ENCODE measurements at places on chromosomes 13 and 19. TPM values are rescaled to one million over a fixed set of nuclear protein-coding genes. Genes with fewer than 3 reads are reported as not detected.
A peak's percentile ranks its signal among the peaks of the same experiment; 100 is the strongest.

The IGFL2 gene
- total RNA-seq = not detected

- DNase-seq = peak; percentile 81
- H3K4me1 ChIP-seq = peaks cover 43% of the 10 kb centered on the region
- no peaks in the 10 kb centered on the region for H3K27me3 ChIP-seq
- peak overlapping the region; percentile 95 for H3K27ac ChIP-seq
- H3K36me3 ChIP-seq = no peaks in the 10 kb centered on the region
- no peak overlapping the region for H3K4me3 ChIP-seq
Observed at GRCh38 chr19:41225238-41226052, 6.4 kb downstream of the AXL start.

DNA sequence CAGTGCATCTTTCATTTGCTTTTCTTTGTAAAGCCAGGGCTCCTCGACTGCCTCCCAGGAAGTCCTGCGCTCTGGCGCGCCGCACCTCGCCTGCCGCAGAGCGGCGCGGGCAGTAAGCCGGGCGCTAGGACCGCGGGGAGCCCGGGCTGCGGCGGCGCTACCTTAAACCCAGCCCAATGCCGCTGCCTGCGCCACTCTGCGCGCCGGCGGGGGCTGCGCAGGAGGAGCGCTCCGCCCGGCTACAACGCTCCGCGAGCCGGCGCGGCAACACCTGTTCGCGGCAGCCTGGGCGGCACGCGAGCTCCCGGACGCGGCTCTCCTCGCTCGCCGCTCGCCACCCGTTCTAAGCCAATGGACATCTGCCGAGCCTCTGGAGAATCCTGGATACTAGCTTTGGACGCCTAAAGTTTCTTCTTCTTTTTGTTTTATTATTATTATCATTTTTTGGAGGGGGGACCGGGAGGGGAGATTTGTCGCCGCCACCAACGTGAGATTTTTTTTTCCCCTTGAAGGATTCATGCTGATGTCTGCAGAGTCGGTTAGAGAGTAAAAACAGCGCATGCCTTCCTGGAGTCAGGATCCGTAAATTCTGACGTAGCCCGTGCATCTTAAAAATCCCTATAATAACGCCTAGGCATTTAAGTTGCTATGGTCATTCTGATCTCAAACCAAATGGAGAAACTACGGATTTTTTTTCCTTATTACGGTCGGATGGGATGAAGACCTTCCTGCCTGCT, at the start of gene FGF9:
TSS of gene FGF9 (plus strand) at position 191 of the 737 bp plus-strand sequence. CDS start 840 bp downstream, outside the sequence.
- peak within 1 kb of the TSS; percentile 31 for H3K4me3 ChIP-seq
- H3K4me1 ChIP-seq = peaks cover 40% of the 10 kb centered on the region
- H3K36me3 ChIP-seq = no peaks in the 10 kb centered on the region
- peak; percentile 75 for DNase-seq

DNA sequence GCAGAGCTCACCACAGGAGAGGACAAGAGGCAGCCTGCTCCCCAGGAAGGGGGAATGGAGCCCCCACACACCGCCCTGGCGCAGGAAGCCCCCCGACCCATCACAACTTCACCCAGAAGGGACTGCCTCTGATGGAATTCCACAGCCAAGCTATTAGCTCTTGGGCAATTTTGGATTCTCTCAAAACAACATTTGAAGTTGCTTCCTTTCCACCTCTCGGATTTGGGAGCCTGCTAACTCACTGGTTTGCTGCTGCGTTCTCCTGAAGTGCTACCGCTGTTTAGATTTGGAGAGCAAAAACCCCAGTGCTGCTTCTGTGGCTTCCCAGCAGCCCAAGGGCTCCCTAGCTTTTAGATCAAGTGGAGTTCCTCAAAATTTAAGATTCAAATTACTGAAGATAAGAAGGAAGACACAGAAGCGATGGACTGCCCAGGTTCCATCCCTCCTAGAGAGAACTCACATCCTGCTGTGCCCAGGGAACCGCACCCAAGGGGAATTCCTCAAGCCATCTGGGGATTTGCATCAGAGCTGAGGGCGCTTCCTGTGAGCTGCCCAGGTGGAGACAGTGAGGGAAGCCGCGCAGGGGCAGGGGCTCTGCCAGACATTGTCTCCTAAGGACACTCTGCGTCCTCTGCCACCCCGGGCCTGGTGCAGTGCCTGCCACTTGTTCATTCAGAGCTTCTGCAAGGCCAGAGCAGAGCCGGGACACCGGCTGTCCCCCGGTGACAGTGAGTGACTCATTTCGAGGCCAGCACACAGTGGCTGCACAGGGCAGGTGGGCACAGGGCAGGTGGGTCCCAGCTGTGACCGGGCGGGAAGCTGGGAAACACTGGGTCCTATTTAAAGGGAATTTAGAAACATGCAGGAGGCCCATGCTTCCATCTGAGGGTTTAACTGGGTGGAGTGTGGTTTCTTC, 45.5 kb downstream of the COL4A1 start:
- no peak overlapping the region for H3K27ac ChIP-seq
- no peak overlapping the region for H3K4me3 ChIP-seq

GRCh38 chr13:98987275-98987674, 9.4 kb upstream of the DOCK9 start:
- H3K27me3 ChIP-seq = no peaks in the 10 kb centered on the region
- no peak overlapping the region for H3K4me3 ChIP-seq
- no peaks in the 10 kb centered on the region for H3K4me1 ChIP-seq
- H3K36me3 ChIP-seq = no peaks in the 10 kb centered on the region
- H3K27ac ChIP-seq = no peak overlapping the region
- no peak for DNase-seq

The FSD1 gene
- total RNA-seq = 2.4 TPM

The YJU2 gene
- total RNA-seq = 32.5 TPM

- no peaks in the 10 kb centered on the region for H3K27me3 ChIP-seq
- no peak for DNase-seq
- H3K36me3 ChIP-seq = no peaks in the 10 kb centered on the region
- no peak overlapping the region for H3K4me3 ChIP-seq
- H3K27ac ChIP-seq = no peak overlapping the region
Observed at GRCh38 chr13:102838982-102839381, 6.8 kb upstream of the ERCC5 start.

The ZNF540 gene
- 2.9 TPM for total RNA-seq

DNA sequence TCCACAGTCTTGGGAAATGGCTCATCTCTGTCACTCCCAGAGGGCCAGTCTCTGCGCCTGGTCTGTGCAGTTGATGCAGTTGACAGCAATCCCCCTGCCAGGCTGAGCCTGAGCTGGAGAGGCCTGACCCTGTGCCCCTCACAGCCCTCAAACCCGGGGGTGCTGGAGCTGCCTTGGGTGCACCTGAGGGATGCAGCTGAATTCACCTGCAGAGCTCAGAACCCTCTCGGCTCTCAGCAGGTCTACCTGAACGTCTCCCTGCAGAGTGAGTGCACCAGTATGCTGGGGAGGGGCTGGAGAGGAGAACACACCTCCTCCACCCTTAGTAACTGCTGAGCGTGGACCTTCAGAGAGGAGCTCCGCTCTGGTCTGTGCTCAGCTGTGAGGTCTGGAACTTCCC, 2.3 kb downstream of the SIGLEC9 start:
- H3K4me3 ChIP-seq = no peak overlapping the region
- H3K4me1 ChIP-seq = no peaks in the 10 kb centered on the region
- no peaks in the 10 kb centered on the region for H3K27me3 ChIP-seq
- H3K27ac ChIP-seq = no peak overlapping the region

DNA sequence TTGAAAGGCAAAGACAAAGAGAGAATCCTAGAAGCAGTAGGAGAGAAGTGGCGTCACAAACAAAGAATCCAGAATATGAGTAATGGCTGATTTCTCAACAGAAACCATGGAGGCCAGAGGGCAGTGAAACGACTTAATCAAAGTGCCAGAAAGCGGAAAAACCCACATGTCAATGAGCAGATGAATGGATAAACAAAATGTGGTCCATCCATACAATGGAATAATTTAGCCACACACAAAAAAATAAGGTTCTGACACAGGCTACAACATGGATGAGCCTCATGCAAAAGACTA, 52.2 kb upstream of the RANBP3 start:
- no peaks in the 10 kb centered on the region for H3K4me1 ChIP-seq
- H3K27ac ChIP-seq = no peak overlapping the region
- no peaks in the 10 kb centered on the region for H3K27me3 ChIP-seq
- no peaks in the 10 kb centered on the region for H3K36me3 ChIP-seq
- no peak for DNase-seq
- no peak overlapping the region for H3K4me3 ChIP-seq

The NTN5 gene
- total RNA-seq = 0.36 TPM

The PMIS2 gene
- not detected for total RNA-seq

The PPP5C gene
- 67.8 TPM for total RNA-seq

- no peak overlapping the region for H3K4me3 ChIP-seq
- H3K27me3 ChIP-seq = no peaks in the 10 kb centered on the region
- no peak for DNase-seq
- no peaks in the 10 kb centered on the region for H3K4me1 ChIP-seq
- no peaks in the 10 kb centered on the region for H3K36me3 ChIP-seq
- H3K27ac ChIP-seq = no peak overlapping the region
Observed at GRCh38 chr13:57568865-57569264, 62.7 kb upstream of the PCDH17 start.

- H3K4me3 ChIP-seq = no peak overlapping the region
- peak overlapping the region; percentile 50 for H3K27ac ChIP-seq
- DNase-seq = no peak
- peaks cover 16% of the 10 kb centered on the region for H3K4me1 ChIP-seq
- H3K27me3 ChIP-seq = no peaks in the 10 kb centered on the region
Observed at GRCh38 chr19:7268705-7269098, 25.5 kb downstream of the INSR start.

The MCF2L gene
- 20.4 TPM for total RNA-seq

- H3K27me3 ChIP-seq = no peaks in the 10 kb centered on the region
- H3K36me3 ChIP-seq = no peaks in the 10 kb centered on the region
- DNase-seq = peak; percentile 54
Observed at GRCh38 chr19:9406798-9407352, 28.5 kb downstream of the ZNF266 start.

- H3K27ac ChIP-seq = no peak overlapping the region
- no peak overlapping the region for H3K4me3 ChIP-seq
- H3K36me3 ChIP-seq = no peaks in the 10 kb centered on the region
- no peaks in the 10 kb centered on the region for H3K27me3 ChIP-seq
Observed at GRCh38 chr19:32471095-32471494, 65.5 kb downstream of the DPY19L3 start.

DNA sequence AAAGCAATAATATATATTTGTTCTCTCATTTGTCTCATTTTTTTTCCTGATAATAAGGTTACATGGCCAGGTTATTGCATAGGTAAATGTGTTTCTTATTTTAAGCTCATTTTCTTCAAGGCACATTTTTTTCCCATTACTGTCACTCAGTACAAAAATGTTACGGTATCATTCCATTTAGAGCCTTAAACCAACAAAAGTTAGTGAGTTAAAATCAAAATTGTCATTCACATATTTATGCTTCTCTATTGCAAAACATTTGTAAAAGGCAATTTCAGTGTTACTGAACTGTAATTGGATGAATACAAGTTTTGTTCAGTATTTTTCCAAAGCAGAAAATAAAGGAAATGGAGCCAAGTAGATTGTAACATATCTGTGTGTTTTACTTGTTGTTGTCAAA, 117.6 kb upstream of the MAB21L1 start:
- no peaks in the 10 kb centered on the region for H3K36me3 ChIP-seq
- no peak overlapping the region for H3K4me3 ChIP-seq

DNA sequence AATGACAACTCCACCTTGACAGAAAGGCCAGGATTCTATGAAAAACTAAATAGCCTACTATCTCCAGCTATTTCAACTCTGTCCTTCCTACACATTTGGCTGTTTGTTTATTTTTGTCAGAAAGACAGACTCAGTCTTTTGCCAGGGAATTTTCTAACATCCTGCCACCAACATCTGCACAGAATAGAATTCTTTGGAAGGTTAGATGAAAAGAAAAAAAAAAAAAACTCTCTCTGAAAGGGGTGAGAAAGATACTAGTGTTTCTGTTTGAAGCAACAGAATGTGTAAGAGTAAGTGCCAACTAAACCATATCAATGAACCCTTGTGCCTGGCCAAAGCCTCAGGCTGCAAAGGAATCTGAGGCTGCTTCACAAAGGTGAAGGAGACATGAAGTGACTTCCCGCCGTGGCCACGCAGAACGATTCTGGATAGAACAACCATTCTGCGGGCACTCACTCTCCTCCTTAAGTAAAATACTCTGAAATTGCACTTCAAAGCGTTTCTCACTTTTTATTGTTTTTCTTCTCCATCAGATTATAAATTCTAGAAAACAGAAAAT, 498.2 kb downstream of the IRS2 start:
- no peaks in the 10 kb centered on the region for H3K27me3 ChIP-seq
- no peak overlapping the region for H3K27ac ChIP-seq
- H3K4me3 ChIP-seq = no peak overlapping the region
- H3K4me1 ChIP-seq = no peaks in the 10 kb centered on the region
- no peaks in the 10 kb centered on the region for H3K36me3 ChIP-seq

DNA sequence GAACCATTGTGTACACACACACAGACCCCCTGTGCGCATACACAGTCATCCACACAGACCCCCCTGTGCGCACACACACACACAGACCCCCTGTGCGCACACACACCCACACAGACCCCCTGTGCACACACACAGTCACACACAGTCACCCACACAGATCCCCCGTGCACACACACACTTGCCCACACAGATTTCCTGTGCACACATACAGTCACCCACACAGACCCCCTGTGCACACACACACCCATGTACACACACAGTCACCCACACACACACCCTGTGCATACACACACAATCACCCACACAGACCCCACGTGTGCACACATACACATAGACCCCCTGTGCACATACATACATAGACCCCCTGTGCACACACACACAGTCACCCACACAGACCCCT, 106.1 kb downstream of the HSPH1 start:
- no peak for DNase-seq
- no peaks in the 10 kb centered on the region for H3K27me3 ChIP-seq
- H3K27ac ChIP-seq = no peak overlapping the region
- H3K4me1 ChIP-seq = no peaks in the 10 kb centered on the region
- no peaks in the 10 kb centered on the region for H3K36me3 ChIP-seq

The LYPD3 gene
- 1.6 TPM for total RNA-seq

DNA sequence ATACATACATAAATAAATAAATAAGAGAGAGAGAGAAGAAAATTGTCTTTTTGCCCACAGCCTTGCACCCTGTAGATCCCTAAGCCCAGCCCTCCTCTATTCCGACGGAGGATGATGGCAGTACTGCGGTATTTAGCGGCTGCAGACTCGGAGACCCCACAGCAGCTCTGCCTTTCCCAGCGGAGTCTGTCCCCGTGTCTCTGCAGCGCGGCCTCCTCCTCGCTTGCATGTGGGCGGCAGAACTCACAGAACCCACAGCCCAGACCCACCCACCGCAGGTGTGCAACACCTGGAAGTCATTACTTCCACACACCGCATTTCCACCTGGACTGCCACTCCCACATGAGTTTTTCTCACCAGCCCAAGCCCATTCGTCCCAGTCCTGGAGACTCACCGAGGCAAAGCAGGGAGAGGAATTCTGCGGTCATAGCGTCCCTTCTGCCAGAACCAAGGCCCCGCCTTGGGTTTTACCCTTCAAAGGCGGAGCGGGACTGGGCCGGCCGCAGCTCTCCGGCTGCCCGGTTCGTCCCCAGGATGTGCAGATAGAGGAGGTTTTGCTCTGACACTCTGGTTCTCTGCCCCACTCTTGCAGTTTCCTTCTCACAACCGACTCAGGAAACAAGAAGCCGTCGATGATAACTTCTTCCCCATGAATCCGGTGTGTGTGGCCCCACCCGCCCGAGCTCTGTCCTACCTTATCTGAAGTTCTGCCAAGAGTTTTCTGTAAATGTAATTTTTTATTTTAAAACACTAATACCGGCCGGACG, at the start of gene VSTM1:
TSS of gene VSTM1 (minus strand) at position 548 of the 767 bp plus-strand sequence. CDS start at position 428, 120 bp downstream.
- DNase-seq = no peak
- H3K4me1 ChIP-seq = no peaks in the 10 kb centered on the region
- H3K27ac ChIP-seq = no peak within 1 kb of the TSS
- H3K4me3 ChIP-seq = no peak within 1 kb of the TSS
- H3K36me3 ChIP-seq = no peaks in the 10 kb centered on the region

The FGF22 gene
- total RNA-seq = 0.14 TPM

The MCEMP1 gene
- total RNA-seq = 0.56 TPM

The CBLC gene
- not detected for total RNA-seq
